Esophagus muscularis mucosa (tissue), 4 donors: ENCODE measurements at places on chromosomes 1 and 21. TPM values are rescaled to one million over a fixed set of nuclear protein-coding genes. Genes with fewer than 3 reads are reported as not detected.

- peaks cover 8% of the 10 kb centered on the region for H3K4me1 ChIP-seq
- no peak overlapping the region for H3K4me3 ChIP-seq
- no peak for DNase-seq
These were observed 27.9 kb downstream of the OVAAL start for GRCh38 chr1:180586671-180587155.

DNA sequence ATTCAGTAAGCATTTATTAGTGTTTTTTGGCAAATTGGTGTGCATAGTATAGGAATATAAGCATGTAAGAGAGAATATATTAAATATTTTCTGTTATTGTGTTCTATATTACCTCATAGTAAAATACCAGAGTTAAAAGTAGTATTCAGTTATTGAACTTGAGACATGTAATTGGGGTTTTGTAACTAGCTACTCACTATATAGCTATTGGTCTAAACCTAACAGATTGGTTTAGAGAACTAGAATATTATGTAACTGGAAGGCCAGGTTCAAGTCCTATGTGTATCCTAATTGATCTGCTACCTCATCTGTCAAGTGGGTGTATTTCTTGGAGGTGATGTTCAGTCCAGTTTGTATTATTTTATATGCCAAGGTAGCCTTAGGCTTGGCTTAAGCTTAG, 26.3 kb downstream of the CLIC4 start:
- DNase-seq = no peak
- H3K36me3 ChIP-seq = no peaks in the 10 kb centered on the region
- peaks cover 88% of the 10 kb centered on the region for H3K4me1 ChIP-seq
- H3K4me3 ChIP-seq = no peak overlapping the region
- no peaks in the 10 kb centered on the region for H3K27me3 ChIP-seq
- peak overlapping the region; percentile 83 for H3K27ac ChIP-seq

GRCh38 chr1:150804671-150805070, 3.4 kb downstream of the CTSK start:
- H3K4me1 ChIP-seq = no peaks in the 10 kb centered on the region
- no peak overlapping the region for H3K27ac ChIP-seq
- H3K4me3 ChIP-seq = no peak overlapping the region
- DNase-seq = no peak
- peaks cover 26% of the 10 kb centered on the region for H3K36me3 ChIP-seq

GRCh38 chr1:21933397-21934248, 3.5 kb downstream of the HSPG2 start:
- peak overlapping the region; percentile 98 for H3K27ac ChIP-seq
- no peaks in the 10 kb centered on the region for H3K27me3 ChIP-seq
- H3K4me3 ChIP-seq = peak overlapping the region; percentile 89
- H3K4me1 ChIP-seq = peaks cover 87% of the 10 kb centered on the region

DNA sequence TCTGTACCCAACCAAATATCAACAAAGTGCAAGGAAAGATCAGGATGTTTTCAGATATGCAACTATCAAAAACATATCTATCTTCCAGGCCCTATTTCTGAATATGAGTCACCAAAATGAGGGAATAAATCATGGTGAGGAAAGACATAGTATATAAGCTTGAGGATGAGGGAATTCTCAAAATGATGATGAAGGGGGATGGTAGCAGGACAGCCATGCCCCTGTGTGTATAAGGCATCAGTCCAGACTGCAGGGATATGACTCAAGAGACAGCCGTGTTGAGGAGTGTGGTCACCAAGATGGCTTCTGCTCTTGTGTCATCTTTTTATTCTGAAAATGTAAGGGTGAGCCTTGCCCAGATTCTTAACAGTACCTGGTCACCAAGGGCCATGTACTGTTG, 4.4 kb upstream of the WDR64 start:
- DNase-seq = no peak
- no peaks in the 10 kb centered on the region for H3K4me1 ChIP-seq
- no peaks in the 10 kb centered on the region for H3K27me3 ChIP-seq
- H3K36me3 ChIP-seq = no peaks in the 10 kb centered on the region

DNA sequence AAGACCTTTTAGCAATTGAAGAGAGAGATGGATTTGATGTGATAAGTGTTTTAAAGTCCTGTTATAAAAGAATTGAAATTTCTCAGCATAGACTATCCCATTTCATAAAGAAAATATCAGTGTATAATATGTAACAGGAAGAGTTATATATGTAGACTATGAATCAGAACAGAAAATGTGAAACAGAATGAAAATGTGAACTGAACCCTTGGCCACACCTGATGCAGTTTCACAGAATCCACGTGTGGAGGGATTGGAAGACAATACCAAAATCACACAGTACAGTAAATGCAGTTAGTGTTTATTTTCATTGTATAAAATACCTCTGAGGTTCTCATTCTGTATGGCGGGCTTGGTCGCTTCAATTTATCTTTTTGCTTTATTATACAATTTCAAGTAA, 9.9 kb upstream of the SLAMF1 start:
- no peaks in the 10 kb centered on the region for H3K27me3 ChIP-seq
- H3K27ac ChIP-seq = no peak overlapping the region
- H3K36me3 ChIP-seq = no peaks in the 10 kb centered on the region
- no peak for DNase-seq
- H3K4me1 ChIP-seq = no peaks in the 10 kb centered on the region
- H3K4me3 ChIP-seq = no peak overlapping the region

DNA sequence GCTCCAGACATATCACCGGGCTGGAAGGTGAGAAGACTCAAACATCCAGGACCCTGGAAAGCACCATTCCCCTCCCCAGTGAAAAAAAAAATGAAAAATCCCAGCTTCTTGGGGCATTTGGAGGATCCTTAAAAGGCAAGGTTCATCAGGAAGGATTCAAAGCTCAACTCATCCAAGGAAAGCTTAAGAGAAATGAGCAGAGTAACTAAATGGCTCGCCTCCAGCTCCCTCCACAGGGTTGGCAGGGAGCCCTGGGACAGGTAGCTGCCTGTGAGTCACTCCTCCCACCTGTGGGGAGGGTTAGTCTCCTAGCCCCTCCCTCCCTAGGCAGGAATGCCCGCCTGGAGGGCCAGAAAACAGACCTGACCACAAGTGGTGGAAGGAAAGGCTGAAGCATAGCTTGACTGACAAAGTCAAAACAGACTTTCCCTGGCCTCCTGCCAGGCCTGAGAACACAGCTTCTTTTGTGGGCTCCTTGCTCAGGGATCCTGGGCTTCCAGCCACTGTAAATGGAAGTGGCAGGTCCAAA, 712 bp upstream of the LAMB3 start:
- DNase-seq = no peak
- no peaks in the 10 kb centered on the region for H3K36me3 ChIP-seq
- no peak overlapping the region for H3K27ac ChIP-seq
- H3K27me3 ChIP-seq = no peaks in the 10 kb centered on the region
- H3K4me3 ChIP-seq = no peak overlapping the region

DNA sequence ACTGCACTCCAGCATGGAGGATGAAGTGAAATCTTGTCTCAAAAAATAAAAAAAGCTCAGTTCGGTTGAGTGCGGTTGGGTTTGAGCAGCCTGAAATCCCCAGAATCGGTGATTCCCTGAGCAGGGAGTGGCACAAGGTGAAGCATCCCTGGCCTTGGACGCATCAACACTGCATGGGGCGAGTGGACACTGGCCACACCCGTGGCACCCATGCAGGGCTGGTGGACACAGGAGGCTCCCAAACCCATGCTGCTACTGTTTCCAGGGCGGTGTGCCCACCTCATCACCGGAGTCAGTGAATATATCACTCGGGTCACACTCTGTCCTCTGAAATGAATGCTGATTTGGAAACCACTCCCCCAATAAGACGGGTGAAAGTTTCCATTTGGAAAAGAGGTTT, 53.4 kb upstream of the ACTRT2 start:
- H3K27me3 ChIP-seq = no peaks in the 10 kb centered on the region
- no peak overlapping the region for H3K4me3 ChIP-seq
- H3K27ac ChIP-seq = no peak overlapping the region

Gene MTARC1
- 6.6 TPM for total RNA-seq

Gene FBXO28
- total RNA-seq = 23.1 TPM

Gene SLC30A7
- total RNA-seq = 14.0 TPM

Gene SMAP2
- 39.3 TPM for total RNA-seq

Gene OR10Z1
- not detected for total RNA-seq

Gene ATP5PF
- 153 TPM for total RNA-seq

Gene ROR1
- 7.3 TPM for total RNA-seq
